ENCODE measurements at places on chromosomes 7 and 10. TPM values are rescaled to one million over a fixed set of nuclear protein-coding genes. Genes with fewer than 3 reads are reported as not detected.

The PRPS1L1 gene
- not detected for total RNA-seq

The DDX21 gene
- total RNA-seq = 46.5 TPM

The ARHGAP19 gene
- total RNA-seq = 11.2 TPM

The HECW1 gene
- not detected for total RNA-seq

The MALRD1 gene
- not detected for total RNA-seq

The TMEM229A gene
- not detected for total RNA-seq

The CCDC136 gene
- 0.49 TPM for total RNA-seq

The GDF10 gene
- not detected for total RNA-seq

The LEP gene
- total RNA-seq = not detected

The RBP3 gene
- not detected for total RNA-seq

The ELFN1 gene
- total RNA-seq = 0.57 TPM

The MBL2 gene
- not detected for total RNA-seq

The CALY gene
- total RNA-seq = not detected

The CCDC146 gene
- 1.5 TPM for total RNA-seq

The RPS24 gene
- total RNA-seq = 1,926 TPM

The STRIP2 gene
- total RNA-seq = 2.8 TPM

The GPR22 gene
- total RNA-seq = not detected

The SLC12A9 gene
- total RNA-seq = 28.6 TPM

The BLVRA gene
- total RNA-seq = 19.4 TPM

The CHN2 gene
- 0.76 TPM for total RNA-seq

The DNAJC12 gene
- 3.9 TPM for total RNA-seq

The CDK1 gene
- 33.7 TPM for total RNA-seq

The TYW1B gene
- 0.97 TPM for total RNA-seq

The STOX1 gene
- 0.32 TPM for total RNA-seq

The STMP1 gene
- total RNA-seq = 9.6 TPM

The PRLHR gene
- total RNA-seq = not detected

The FAM25A gene
- total RNA-seq = not detected

The FIS1 gene
- total RNA-seq = 302 TPM

The RP9 gene
- total RNA-seq = 6.3 TPM

The CDC14C gene
- not detected for total RNA-seq

The INMT gene
- 0.16 TPM for total RNA-seq

The AKR1C8 gene
- total RNA-seq = 0.16 TPM

The MRLN gene
- not detected for total RNA-seq

The ZNF736 gene
- 6.6 TPM for total RNA-seq

The BMPR1A gene
- 0.16 TPM for total RNA-seq
